IMR-90 (cell line): ENCODE measurements at places on chromosomes 11 and 22. TPM values are rescaled to one million over a fixed set of nuclear protein-coding genes. Genes with fewer than 3 reads are reported as not detected.

The MS4A6A gene
- not detected in 2 replicates for total RNA-seq

The XKR3 gene
- not detected in 2 replicates for total RNA-seq

The SLC22A6 gene
- total RNA-seq = not detected in 2 replicates

The C11orf97 gene
- not detected in 2 replicates for total RNA-seq

The TEX12 gene
- total RNA-seq = not detected in 2 replicates

The P2RX6 gene
- 0.56 and 0.90 TPM in 2 replicates for total RNA-seq

The MIAT gene
- total RNA-seq = 0.54 and 1.1 TPM in 2 replicates

The DGCR6 gene
- total RNA-seq = 0.54 and 0.56 TPM in 2 replicates

GRCh38 chr11:71215425-71215965, 36.9 kb downstream of the SHANK2 start:
- no peak for DNase-seq

GRCh38 chr22:27094633-27095308, 437.4 kb downstream of the MIAT start:
- DNase-seq = peak; percentile 51

DNA sequence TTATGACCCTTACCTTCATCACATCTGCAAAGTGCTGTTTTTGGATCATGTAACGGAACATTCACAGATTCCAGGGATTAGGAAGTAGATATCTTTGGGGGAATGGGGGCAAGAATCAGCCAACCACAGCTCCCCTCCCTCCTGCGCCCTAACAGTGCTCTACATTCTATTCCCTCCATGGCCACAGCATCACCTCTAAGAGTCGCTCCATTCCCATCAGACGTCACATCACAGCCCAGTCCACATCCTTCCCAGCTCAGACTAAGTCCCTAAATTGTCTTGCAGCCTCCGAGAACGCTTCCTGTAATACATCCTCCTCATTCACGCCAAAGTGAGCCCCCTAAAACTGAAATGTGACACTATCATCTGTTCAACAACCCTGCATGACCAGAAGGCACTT, 5.9 kb downstream of the SCGB1D1 start:
- no peak for DNase-seq

GRCh38 chr11:102591160-102591718, 33.9 kb downstream of the MMP20 start:
- no peak for DNase-seq

GRCh38 chr11:59801981-59802638, 8.5 kb downstream of the MRPL16 start:
- peak; percentile 36 for DNase-seq

DNA sequence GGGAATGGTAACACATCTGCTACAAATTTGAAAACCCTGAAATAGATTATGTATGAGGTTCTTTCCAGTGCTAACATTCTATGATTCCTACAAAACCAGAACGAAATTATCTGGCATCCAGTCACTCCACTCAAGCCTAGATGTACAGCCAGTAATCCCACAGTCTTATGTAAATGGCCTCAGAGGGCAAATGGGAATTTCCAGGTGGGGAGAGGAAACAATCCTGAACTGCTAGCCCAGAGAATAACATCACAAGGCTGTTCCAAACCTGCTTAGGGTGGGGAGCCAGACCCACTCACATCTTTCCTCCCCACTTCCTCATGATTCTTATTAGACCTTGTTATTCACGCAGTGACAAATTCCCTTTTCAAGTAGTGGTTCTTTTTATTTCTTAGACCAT, 3.5 kb downstream of the FIBIN start:
- DNase-seq = no peak

DNA sequence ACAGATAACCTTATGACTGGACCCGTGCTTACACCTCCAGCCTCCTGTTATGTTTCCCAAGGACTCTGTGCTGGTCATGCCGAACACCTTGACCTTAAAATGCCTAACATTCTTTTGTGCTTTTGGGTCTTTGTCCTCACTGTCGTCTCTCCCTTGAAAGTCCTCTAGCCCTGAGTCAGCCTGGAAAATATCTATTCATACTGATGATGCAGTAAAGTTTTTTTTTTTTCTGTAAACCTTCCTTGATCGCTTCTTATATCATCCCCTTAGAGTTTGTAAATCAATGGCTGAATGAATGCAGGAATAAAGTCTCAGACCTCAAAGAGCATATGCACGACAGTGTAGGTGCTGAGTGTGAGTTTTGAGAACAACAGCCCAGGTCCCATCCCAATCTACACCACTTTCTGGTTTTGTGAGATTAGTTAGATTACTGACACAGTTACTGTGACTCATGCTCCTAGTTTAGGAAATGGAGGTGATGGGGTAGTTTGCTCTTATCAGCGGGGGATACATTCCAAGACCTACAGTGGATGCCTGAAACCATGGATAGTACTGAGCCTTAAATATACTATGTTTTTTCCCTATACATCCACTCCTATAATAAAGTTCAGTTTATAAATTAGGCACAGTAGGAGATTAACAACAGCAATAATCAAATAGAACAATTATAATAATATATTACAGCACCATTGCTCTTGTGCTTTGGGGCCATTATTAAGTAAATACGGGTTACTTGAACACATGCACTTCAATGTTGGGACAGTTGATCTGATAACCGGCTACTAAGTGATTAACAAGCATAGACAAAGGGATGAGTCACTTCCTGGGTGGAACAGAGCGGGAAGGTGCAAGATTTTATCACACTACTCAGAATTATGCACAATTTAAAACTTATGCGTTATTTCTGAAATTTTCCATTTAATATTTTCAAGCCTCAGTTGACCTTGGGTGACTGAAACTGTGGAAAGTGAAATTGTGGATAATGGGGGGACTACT, 8.6 kb downstream of the TCN1 start:
- DNase-seq = no peak

GRCh38 chr11:32594272-32594671, 10.6 kb downstream of the EIF3M start:
- DNase-seq = no peak

- peak; percentile 59 for DNase-seq
Measured at GRCh38 chr11:2149864-2150847, 10.9 kb downstream of the INS start.

DNA sequence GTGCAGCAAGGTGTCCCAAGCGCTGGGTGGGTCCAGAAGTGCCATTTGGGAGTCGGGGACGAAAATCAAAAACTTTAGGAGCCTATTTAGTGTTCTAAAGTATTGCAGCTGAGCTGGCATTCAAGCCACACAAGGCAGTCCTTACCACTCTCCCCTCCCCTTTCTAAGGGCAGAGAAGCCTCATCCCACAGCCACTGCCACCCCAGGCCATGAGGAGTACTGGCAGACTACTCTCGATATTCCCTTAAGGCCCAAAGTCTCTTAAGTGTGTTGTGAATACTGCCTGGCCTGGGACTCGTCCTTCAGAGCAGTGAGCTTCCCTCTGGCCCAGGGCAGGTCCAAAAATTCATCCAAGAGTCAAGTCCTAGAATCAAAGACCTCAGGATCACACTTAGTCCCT, 7.8 kb downstream of the FANCF start:
- DNase-seq = no peak

GRCh38 chr11:75223954-75224643, 16.5 kb upstream of the TPBGL start:
- no peak for DNase-seq

GRCh38 chr11:47332303-47332711, 20.2 kb downstream of the MYBPC3 start:
- DNase-seq = no peak

DNA sequence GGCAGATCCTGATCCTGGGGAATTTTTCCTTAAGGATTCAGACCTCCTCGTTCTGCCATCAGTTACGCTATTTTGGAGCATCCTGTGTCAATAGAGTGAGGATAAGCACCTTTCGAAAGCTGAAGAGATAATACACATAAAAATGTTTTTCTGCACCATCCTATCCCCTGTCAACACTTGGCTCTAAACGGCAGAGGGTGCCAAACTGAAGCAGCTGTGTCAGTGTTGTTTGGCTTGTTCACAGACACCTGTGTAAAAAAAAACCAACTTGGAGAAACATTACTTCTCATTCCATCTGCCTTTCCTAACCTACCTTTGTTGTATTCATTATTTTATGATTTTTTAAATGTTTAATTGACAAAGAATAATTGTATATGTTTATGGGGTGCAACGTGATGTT, 417.0 kb upstream of the DDI1 start:
- DNase-seq = no peak

DNA sequence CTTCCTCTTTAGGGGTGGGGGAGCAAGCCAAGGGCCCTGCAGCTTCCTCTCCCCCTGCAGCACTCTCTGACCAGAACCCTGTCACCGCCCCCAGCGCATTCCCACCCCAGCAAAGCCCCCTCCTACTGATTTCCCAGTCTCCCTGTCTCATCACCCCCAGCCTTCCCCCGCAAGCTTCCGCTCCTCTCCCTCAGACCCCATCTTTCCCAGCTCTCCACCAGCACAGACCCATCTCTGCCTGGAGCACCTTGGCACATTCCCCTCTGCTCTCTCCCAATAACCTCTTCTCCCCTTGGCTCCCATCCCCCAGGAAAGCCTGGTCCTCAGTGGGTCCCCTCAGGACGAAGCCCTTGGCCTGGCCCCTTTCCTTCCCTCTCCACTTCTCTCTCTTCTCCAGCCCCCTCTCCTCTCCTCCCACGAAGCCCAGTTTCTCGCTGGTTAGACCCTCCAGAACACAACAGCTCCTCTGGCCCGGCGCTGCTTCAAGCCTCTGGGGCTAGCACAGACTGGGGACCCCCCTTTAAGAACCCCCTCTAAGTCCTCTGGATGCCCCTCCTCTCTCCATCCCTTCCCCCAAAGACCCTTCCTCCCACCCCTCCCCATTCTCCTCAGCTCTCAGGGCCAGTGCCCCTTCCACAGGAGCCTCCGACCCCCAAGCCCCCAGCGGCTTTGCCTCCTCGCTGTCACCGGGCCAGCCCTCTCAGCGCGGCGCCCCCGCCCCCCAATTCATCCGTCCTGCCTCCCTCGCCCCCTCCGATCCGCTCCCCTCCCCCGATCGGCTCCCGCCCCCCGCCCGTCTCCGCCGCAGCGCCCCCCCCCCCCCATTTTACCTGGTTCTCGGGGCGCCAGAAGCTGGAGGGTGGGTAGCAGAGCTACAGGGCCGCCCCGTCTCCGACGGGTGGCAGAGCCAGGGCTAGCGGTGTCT, 594 bp downstream of the NRXN2 start:
- DNase-seq = no peak

GRCh38 chr11:94343495-94343894, 39.1 kb downstream of the IZUMO1R start:
- DNase-seq = no peak

- no peak for DNase-seq
Measured at GRCh38 chr22:36863281-36863680, 2.5 kb downstream of the NCF4 start.
